Glomerular endothelial cell (primary cell): ENCODE measurements at places on chromosomes 6 and 20. TPM values are rescaled to one million over a fixed set of nuclear protein-coding genes. Genes with fewer than 3 reads are reported as not detected.

The TUBE1 gene
- 9.1 and 13.2 TPM in 2 replicates for total RNA-seq

The MAPK13 gene
- total RNA-seq: 5.8 and 6.2 TPM in 2 replicates

The ZNF341 gene
- 2.6 and 4.3 TPM in 2 replicates for total RNA-seq

The FKBP1C gene
- total RNA-seq: 0.41 and 0.73 TPM in 2 replicates

The MATN4 gene
- not detected in 2 replicates for total RNA-seq

The MOCS1 gene
- total RNA-seq: 8.6 and 12.1 TPM in 2 replicates

The RPS6KA2 gene
- 102 and 249 TPM in 2 replicates for total RNA-seq

The DNMT3B gene
- total RNA-seq: 2.8 and 5.8 TPM in 2 replicates

The NUP43 gene
- total RNA-seq: 13.9 and 22.4 TPM in 2 replicates

The ZNF337 gene
- 10.6 and 16.5 TPM in 2 replicates for total RNA-seq

The PIM1 gene
- total RNA-seq: 3.6 and 10.6 TPM in 2 replicates

The LHFPL5 gene
- not detected in 2 replicates for total RNA-seq

The COL9A3 gene
- 1.3 and 1.8 TPM in 2 replicates for total RNA-seq

The THEMIS gene
- not detected in 2 replicates for total RNA-seq

The KLHDC3 gene
- total RNA-seq: 88.4 and 88.6 TPM in 2 replicates

The BANF2 gene
- not detected in 2 replicates for total RNA-seq

The LTA gene
- total RNA-seq: 0.53 TPM in 1 of 2 replicates, not detected in the other

The CHD6 gene
- 15.5 and 25.5 TPM in 2 replicates for total RNA-seq

The TAP1 gene
- total RNA-seq: 75.3 and 106 TPM in 2 replicates
